Activated CD4-positive, alpha-beta T cell treated with anti-CD3 and anti-CD28 coated beads, Interleukin-2, amount 10 ng/mL, durations not matched to agents 24 days and 14 days (primary cell): ENCODE measurements at places on chromosomes 5 and 9. TPM values are rescaled to one million over a fixed set of nuclear protein-coding genes. Genes with fewer than 3 reads are reported as not detected.

ZNF618 gene
- 0.14 and 0.19 TPM in 2 replicates for total RNA-seq

KIF20A gene
- total RNA-seq, result 18.0 and 19.7 TPM in 2 replicates

SEMA5A gene
- not detected in 2 replicates for total RNA-seq

LCNL1 gene
- total RNA-seq, result not detected in 2 replicates

RLN2 gene
- 0.30 and 1.5 TPM in 2 replicates for total RNA-seq

APC gene
- 19.1 and 20.4 TPM in 2 replicates for total RNA-seq

PCDHGA12 gene
- total RNA-seq, result 0.12 and 0.16 TPM in 2 replicates
